Activated naive CD8-positive, alpha-beta T cell treated with anti-CD3 and anti-CD28 coated beads for 36 hours (primary cell): ENCODE measurements at places on chromosomes 11 and 22. TPM values are rescaled to one million over a fixed set of nuclear protein-coding genes. Genes with fewer than 3 reads are reported as not detected.
A peak's percentile ranks its signal among the peaks of the same experiment; 100 is the strongest.

PPFIBP2 gene
- 18.7 TPM for total RNA-seq

PATE4 gene
- total RNA-seq: not detected

DNA sequence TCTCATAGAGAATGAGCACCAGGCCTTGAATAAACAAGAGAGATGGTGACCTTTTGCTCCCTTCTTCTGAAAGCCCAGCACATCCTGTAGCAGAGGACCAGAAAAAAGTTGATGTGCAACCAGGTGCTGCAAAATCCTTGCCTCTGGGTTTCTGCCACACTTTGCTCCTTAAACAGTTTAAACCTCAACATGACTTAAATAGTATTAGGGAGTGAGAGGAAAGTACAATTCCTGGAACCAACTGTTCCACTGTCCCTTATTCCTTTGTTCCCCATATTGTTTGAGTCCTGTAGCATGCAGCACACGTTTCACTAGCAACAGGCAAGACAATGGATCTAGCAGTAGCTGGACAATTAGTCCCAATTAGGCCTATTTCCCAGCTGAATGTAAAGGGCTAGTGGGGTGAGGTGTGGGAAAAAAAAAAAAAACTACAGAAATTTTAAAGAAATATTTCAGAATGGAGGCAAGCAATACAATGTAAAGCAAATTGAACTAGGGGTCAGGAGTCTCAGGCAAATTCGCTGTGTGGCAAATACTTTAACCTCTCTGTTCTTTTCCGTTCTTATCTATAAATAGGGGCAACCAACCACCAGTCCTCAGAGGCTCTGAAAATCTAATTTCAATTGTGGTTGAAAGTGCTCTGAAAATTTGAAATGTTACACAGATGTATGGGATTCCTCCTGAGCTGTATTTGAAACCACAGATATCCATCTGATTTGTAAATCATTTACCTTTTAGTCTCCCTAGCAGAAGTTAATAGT is 6.6 kb downstream of the MPPED2 start:
- H3K36me3 ChIP-seq: no peaks in the 10 kb centered on the region
- no peak overlapping the region for H3K27ac ChIP-seq
- peaks cover 3% of the 10 kb centered on the region for H3K4me1 ChIP-seq
- peaks cover 30% of the 10 kb centered on the region for H3K27me3 ChIP-seq
- no peak overlapping the region for H3K4me3 ChIP-seq
- no peak for DNase-seq

- no peaks in the 10 kb centered on the region for H3K4me1 ChIP-seq
- DNase-seq: peak; percentile 8
- H3K4me3 ChIP-seq: no peak overlapping the region
- H3K36me3 ChIP-seq: no peaks in the 10 kb centered on the region
- peaks cover 4% of the 10 kb centered on the region for H3K27me3 ChIP-seq
Measured at GRCh38 chr22:22030493-22031182, 48.1 kb upstream of the TOP3B start.

DNA sequence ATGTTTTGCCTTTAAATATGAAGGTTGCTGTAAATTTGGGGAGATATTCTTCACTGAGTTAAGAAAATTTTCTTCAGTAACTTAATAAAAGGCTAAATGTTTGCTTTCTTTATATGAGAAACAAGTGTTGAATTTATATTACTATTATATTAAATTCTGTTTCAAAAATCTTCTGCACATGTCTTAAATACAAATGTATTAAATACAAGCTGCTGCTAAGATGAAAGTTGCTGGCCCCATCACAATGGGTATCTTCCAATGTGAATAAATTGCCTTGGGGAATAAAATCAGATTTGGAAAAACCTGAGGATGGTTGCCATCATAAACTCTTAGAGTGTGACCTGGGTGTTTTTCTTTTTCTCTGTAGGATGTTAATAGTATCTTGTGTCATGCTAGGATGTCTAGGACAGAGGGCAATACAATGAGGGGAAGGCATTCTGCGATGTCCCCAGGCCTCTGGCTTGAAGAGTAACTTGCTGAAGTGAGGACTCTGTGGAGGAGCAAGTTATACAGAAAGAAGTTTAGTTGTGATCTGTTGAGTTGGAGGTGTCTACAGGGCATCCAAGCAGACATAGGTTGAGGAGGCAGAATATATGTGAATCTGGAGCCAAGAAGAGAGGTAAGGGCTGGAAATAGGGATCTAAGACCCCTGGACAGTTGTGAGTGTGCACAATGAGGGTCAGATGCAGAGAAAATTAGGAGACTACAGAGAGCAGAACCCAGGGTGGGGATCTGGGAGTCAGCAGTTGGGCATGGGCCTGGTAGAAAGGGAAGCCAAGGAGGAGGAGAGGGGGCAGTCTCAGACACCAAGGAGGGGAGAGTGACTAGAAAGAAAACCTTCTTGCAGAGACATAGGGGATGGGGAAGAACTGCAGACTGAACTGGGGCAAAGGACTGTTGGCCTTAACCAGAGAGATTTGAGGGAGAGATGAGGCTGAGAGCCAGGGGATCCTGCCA is 4.8 kb downstream of the IGLL5 start:
- no peak for DNase-seq
- no peak overlapping the region for H3K4me3 ChIP-seq
- no peak overlapping the region for H3K27ac ChIP-seq
- H3K27me3 ChIP-seq: peaks cover 36% of the 10 kb centered on the region
- peaks cover 2% of the 10 kb centered on the region for H3K4me1 ChIP-seq

DNA sequence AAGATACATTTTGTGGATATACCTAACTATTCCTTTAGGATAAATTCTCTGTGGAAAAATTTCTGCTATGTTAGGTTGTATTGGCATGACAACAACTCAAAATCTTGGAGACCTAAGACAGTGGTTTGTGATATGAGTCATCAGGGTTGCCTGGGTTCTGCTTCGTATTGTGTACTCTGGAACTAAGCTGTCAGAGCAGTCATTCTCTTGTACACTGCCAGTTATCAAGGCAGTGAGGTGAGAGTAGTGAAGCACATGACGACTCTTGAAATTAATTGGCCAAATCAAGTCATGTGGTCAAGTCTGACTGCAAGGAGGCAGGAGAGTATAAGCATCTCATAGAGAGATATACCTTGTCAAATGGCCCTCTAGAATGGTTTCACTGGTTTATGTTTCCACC is 104.4 kb downstream of the FANCF start:
- H3K27me3 ChIP-seq: peaks cover 14% of the 10 kb centered on the region
- peaks cover 3% of the 10 kb centered on the region for H3K4me1 ChIP-seq
- no peak overlapping the region for H3K27ac ChIP-seq
- H3K36me3 ChIP-seq: no peaks in the 10 kb centered on the region

GRCh38 chr22:28637225-28637624 is 42.4 kb downstream of the TTC28 start:
- no peaks in the 10 kb centered on the region for H3K36me3 ChIP-seq
- peaks cover 61% of the 10 kb centered on the region for H3K27me3 ChIP-seq
- H3K4me1 ChIP-seq: no peaks in the 10 kb centered on the region
- H3K27ac ChIP-seq: no peak overlapping the region
- no peak overlapping the region for H3K4me3 ChIP-seq
